ENCODE measurements at places on chromosomes 16 and 17.

DNA sequence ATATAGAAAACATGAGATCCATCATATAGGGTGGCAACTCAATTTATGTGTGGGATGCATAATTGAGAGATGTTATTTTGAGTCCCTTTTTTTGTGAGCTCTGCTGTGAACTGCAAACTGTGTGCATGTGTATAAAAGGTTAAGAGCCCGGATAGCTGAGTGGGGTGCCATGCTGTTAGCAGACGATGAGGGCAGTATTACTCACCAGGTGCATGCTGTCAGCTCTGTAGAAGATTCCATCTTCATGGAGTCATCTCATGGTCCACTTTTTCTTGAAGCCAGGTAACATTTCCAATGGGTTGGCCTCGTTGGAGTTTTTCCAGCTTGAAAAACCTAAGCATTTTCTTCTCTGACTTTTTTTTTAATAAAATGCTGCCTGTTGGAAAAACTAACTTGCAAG, 43.0 kb upstream of the RHBDL3 start:
- no peak for DNase-seq

GRCh38 chr16:6482696-6483468, 849.8 kb upstream of the RBFOX1 start:
- DNase-seq, result no peak

DNA sequence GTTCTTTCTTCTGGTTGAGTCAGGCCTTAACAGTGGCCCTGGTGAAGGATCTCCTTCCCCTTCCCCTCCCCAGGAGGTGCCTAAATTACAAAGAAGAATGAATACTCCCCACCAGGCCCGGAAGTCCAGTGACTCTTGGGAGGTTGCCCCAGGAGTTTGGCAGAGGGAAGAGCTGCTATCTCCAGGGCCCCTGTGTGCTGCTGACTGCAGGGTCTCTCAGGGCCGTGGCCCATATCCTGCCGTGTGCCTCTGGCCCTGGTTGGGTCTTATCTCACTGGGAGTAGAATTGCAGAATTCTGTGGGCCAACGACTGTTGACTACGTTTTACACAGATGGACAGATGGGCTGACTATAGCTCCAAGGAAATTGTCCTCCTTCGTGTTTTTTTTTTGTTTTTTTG, 28.0 kb downstream of the AKAP1 start:
- no peak for DNase-seq

DNA sequence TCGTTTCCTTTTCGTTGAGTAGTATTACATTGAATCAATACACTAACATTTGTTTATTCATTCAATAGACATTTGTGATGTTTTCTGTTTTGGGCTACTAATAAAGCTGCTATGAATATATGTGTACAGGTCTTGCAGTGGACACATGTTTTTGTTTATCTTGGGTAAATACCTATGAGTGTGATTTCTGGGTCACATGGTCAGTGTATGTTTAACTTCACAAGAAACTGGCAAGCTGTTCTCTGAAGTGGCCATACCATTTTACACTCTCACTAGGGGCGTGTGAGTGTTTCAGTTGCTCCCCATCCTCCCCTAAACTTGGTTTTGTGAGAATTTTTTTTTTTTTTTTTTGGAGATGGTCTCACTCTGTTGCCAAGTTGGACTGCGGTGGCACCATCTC, 35.0 kb downstream of the PKD1L3 start:
- DNase-seq, result no peak

DNA sequence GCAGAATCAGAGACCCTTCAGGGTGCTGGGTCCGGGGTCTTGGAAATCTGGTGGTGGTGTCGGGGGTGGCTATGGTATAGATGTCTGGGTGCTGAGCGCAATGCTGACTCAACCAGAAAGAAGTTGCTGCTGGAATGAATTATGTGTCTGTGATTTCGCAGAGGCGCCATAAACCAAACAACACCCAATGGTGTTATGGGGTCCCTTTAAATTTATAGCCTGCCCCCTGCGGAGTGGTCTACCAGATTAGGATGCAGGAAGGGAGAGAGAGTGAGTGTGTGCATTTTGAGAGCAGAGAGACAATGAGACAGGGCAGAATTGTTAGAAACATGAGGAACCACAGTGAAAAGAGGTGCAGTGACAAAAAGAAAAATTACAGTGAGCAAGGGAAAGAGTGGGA, 100.7 kb upstream of the CDH11 start:
- no peak for DNase-seq

- DNase-seq, result no peak
Measured at GRCh38 chr16:49485663-49486062, 112.1 kb downstream of the C16orf78 start.

- DNase-seq, result no peak
Measured at GRCh38 chr17:40498281-40499084, 2.9 kb downstream of the TNS4 start.

DNA sequence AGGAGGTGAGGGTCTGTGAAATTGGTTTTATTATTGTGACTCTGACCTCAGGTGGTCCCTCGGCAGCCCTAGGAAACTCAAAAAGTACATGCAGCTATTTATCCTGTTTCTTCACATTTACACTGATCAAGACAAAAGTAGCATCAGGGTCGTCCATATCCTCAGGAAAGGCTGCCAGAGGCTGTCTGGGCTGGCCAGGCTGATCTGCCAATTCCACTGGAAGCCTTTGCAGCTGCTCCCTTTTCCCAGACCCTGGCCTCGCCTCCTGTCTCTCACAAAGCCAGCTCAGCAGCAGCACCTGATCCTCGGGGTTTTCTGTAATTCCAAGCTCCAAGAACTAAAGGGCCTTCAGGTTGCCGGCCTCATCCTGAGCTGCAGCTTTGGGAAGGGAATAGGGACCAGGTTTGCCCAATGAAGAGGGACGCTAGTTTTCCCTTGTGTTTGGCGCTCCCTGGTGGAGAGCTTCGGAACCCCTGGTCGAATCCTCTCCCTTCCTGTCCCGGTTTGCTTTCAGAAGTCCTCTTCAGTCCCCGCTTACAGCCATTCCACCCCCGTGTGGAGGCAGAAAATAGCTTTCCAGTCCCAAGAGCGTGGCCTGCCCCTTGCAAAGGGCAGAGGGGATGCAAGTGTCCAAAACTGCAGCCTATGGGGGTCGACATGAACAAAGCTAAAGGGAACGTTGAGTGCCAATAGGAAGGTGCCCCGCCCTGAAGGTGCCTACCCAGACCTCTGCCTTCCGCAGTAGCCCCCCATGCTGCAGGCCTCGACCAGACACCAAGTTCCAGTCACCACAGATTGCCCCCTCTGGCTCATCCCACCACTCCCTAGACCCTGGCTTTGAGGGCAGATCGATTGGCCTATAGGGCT, 13.4 kb downstream of the MFSD6L start:
- DNase-seq, result peak; percentile 1

GRCh38 chr17:47937941-47938340, 3.4 kb upstream of the PNPO start:
- no peak for DNase-seq

DNA sequence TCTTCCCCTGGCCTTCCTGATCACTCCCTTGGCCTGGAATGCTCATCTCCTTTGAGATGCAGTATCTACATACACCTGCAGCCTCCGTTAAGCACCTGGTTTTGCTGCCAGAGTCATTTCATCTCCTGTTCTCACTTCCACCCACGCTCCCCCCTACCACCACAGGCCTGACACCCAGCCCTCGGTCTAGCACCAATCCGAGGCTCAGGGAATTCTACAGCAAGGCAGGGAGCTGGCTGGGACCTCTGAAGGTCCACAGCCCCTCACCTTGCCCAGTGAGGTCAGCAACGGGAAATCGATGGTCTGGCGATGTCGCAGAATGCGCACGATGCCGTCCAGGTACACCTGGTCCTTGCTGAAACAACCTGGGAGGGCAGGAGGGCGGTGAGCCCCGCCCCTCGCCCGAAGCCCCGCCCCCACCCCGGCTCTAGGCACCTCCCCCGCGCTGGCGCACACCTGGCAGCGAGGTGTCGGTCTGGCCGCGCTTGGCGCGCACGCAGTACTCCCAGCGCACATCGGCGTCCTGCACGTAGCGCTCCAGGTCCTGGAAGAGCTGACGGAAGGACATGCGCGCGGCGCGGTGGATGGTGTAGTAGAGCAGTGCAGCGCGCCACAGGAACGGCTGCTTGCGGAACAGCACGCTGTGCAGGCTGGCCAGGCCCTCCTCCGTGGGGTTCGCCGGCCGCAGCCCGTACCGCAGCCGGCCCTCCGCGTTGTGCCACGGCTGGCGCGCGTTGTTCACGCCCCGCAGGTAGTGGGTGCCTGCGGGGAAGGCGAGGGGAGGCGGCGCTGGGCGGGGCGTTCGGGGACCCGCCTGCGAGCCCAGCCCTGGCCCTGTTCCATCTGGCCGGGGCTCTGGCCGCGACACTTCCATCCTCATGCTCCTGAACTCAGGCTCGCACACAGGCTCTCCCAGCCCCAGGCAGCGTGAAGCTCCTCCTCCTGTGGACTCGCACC, 5.7 kb downstream of the MATCAP1 start:
- no peak for DNase-seq

GRCh38 chr17:48046296-48046695, 1.9 kb upstream of the NFE2L1 start:
- DNase-seq, result no peak

DNA sequence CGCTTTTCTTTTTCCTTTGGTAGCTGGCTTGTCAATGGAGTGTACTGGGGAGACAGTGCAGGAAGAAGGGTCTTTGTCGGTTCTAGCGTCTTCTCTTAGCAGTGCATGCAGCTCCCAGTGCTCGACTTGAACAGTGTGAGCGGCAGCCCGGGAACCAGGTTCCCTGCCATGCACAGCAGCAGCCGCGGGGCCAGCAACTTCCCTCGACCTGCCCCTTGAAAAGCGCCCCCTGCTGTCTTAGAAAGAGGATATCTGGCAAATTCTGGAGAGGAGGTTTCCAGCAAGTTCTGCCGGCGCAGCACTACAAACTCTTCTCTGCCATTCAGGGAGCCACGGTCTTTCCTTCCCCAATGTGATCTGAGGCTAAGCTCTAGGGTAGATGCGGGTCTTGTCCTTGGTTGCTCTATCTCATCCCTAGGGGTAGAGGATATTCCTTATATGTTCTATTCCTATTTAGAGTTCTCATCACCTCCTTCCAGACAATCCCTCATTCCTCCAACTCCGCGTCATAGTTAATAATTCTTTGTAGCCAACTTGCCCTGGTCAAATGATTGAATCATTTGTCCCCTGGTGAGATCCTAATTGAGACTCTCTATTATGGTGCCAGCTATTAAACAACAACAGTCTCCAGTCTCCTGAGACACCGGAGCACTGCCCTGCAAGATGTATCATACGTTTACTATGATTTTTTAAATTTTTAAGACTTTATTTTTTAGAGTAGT, 451.3 kb downstream of the PMP22 start:
- DNase-seq, result no peak

- no peak for DNase-seq
Measured at GRCh38 chr17:72696721-72697120, 395.8 kb downstream of the SLC39A11 start.

DNA sequence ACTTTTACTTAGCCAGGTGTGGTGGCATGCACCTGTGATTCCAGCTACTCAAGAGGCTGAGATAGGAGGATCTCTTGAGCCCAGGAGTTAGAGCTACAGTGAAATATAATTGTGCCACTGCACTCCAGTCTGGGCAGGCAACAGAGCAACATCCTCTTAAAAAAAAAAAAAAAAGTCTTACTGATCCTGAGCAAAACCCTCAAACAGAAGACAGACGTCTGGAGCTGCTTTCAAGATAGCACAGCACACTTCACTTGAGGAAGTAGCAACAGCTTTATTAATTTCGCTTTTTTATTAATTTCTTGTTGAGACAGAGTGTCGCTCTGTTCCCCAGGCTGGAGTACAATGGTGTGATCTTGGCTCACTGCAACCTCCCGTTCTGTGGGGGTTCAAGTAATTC, 10.2 kb upstream of the GGA2 start:
- no peak for DNase-seq

DNA sequence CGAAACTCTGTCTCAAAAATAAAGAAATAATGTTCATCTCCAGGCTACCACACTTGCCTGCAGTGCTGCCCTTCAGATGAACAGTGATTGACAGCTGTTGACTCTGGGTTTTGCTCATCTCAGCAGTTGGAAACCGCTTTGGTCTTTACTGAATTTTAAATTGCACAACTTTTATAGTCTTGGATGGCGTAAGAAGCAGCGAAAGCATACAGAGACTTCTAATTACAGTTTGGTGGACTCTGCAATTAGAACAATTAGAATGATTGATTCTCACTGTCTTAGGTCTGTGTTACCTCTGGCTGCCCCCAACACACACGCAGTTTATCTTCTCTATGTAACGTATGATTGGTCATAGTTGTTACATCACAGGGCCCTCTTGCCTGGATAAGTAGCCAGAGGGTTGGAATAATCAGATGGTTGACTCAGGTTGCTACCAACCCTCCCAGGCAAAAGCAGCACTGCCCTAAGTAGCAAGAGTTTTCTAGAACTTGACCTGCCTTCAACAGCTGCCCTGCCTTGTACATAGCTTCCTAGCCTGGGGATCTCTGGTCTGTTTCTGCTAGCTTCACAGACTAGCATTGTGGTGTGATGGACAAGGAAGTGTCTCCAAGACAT, 1.9 kb upstream of the NAT9 start:
- no peak for DNase-seq

GRCh38 chr16:26569793-26570192, 496.9 kb upstream of the C16orf82 start:
- DNase-seq, result no peak

Measured in skeletal muscle cell (primary cell).